ENCODE measurements at places on chromosomes 4 and X. TPM values are rescaled to one million over a fixed set of nuclear protein-coding genes. Genes with fewer than 3 reads are reported as not detected.

GRCh38 chr4:181688432-181688831, 554.8 kb upstream of the TENM3 start:
- DNase-seq = no peak

DNA sequence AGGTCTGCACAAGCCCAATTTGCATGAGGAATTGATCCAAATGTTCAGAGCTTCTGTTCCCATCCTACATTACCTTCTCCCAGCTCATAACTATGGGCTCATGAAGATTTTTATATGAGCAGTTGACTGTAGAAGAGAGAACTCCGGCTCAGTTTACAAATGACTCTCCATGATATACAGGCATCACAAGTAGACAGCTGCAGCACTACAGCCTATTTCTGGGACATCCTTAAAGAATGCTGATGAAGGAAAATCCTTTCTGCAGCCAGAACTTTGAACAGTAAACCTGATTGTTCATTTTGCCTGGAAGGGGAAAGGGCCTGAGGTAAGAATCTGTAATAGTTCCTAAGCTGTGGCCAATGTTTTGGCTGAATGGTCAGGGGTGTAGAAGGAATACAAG, 174.1 kb upstream of the CXCL13 start:
- no peak for DNase-seq

- no peak for DNase-seq
Observed at GRCh38 chrX:32483534-32484136, 727.7 kb downstream of the DMD start.

Gene KLHL13
- 6.8 TPM for total RNA-seq

Gene CXorf49
- not detected for total RNA-seq

Gene CORIN
- total RNA-seq = 106 TPM

Data from left cardiac atrium (tissue), 4 donors.